Neural crest cell (in vitro differentiated cells): ENCODE measurements at places on chromosomes 12 and 14. TPM values are rescaled to one million over a fixed set of nuclear protein-coding genes. Genes with fewer than 3 reads are reported as not detected.
A peak's percentile ranks its signal among the peaks of the same experiment; 100 is the strongest.

The FITM1 gene
- total RNA-seq = 0.42 and 0.66 TPM in 2 replicates

The TPPP2 gene
- total RNA-seq = not detected in 2 replicates

The GALNT8 gene
- 7.6 and 7.9 TPM in 2 replicates for total RNA-seq

The TAS2R9 gene
- total RNA-seq = 0.39 TPM in 1 of 2 replicates, not detected in the other

The RAD51AP1 gene
- total RNA-seq = 48.2 and 49.0 TPM in 2 replicates

The PTGER2 gene
- not detected in 2 replicates for total RNA-seq

The PPP1R36 gene
- total RNA-seq = 0.33 and 1.1 TPM in 2 replicates

The CLMN gene
- total RNA-seq = 7.7 and 8.9 TPM in 2 replicates

The BCL11B gene
- 0.28 and 0.32 TPM in 2 replicates for total RNA-seq

The ABCD2 gene
- total RNA-seq = 0.70 and 0.80 TPM in 2 replicates

The SCN8A gene
- total RNA-seq = 13.0 and 13.5 TPM in 2 replicates

The PTPN6 gene
- total RNA-seq = 0.73 and 1.1 TPM in 2 replicates

DNA sequence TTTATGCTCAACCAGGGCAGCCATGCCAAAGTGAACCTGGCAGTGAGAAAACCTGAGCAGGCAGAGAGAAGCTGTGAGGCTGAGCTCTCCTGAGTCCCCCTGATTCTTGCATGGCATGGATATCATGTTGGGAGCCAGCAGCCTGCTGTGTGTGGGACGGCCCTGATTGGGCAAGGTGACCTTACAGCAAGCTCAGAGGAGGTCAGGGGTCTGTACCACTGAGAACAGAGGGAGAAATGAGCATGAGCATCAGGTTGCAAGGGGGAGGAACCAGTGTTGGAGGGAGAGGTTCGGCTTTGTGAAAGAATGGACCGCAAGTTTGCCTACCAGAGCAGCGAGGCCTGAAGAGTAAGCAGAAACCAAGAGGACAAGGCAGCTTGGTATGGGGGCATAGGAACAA, 59.1 kb upstream of the PTGR2 start:
- H3K36me3 ChIP-seq = no peaks in the 10 kb centered on the region
- DNase-seq = no peak
- H3K27ac ChIP-seq = peak overlapping the region; percentile 24
- H3K4me3 ChIP-seq = no peak overlapping the region
- peaks cover 59% of the 10 kb centered on the region for H3K4me1 ChIP-seq

DNA sequence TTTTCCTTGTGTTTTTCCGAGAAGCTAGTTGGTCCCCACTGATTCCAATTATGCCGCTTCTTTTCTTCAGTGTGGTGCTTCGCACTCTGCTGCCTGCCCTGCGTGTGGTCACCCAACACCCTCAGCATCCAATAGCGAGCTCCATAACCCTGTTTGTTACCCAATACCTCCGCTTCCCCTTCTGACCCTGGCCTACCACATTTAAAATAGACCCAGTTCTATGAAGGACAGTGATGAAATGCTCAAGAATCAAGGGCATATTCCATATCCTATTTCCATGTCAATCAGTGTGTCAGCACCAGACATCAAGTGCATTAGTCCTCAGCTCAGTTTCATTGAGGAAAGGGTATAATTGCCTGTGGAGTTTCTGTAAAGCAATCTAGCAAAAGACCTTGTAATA, 9.5 kb downstream of the NDRG2 start:
- no peak for DNase-seq
- no peak overlapping the region for H3K27ac ChIP-seq
- peaks cover 6% of the 10 kb centered on the region for H3K4me1 ChIP-seq

DNA sequence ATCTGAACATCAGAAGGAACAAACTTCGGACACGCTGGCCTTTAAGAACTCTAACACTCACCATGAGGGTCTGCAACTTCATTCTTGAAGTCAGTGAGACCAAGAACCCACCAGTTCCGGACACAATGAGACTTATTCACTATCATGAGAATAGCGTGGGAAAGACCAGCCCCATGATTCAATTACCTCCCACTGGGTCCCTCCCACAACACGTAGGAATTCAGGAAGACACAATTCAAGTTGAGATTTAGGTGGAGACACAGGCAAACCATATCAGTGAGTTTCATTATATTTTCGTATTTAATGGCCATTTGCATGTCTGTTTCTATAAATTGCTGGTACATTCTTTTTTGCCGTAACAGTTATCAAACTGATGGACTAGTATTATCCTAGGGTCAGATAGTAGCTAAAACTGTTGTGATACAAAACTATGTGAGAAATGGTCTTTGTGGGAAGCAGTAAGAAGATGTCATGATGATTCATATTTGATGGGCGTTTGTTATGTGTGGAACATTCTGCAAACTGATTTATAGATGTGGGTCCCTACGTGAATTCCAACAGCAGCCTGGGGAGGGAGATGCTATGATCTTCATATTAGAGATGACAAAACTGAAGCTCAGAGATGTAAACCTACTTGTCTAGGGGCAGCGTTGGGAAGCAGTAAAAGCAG, 282.4 kb upstream of the TMEM132C start:
- no peaks in the 10 kb centered on the region for H3K36me3 ChIP-seq
- H3K4me1 ChIP-seq = peaks cover 18% of the 10 kb centered on the region
- no peak overlapping the region for H3K4me3 ChIP-seq
- no peaks in the 10 kb centered on the region for H3K27me3 ChIP-seq

GRCh38 chr14:100062590-100062989, 2.6 kb upstream of the EVL start:
- no peak overlapping the region for H3K27ac ChIP-seq
- peaks cover 23% of the 10 kb centered on the region for H3K4me1 ChIP-seq
- H3K27me3 ChIP-seq = no peaks in the 10 kb centered on the region
- no peaks in the 10 kb centered on the region for H3K36me3 ChIP-seq
- no peak overlapping the region for H3K4me3 ChIP-seq

- H3K27me3 ChIP-seq = no peaks in the 10 kb centered on the region
- H3K4me3 ChIP-seq = no peak overlapping the region
- H3K4me1 ChIP-seq = no peaks in the 10 kb centered on the region
- no peak for DNase-seq
- H3K36me3 ChIP-seq = peaks cover 8% of the 10 kb centered on the region
Observed at GRCh38 chr12:39588348-39588747, 31.3 kb downstream of the ABCD2 start.

DNA sequence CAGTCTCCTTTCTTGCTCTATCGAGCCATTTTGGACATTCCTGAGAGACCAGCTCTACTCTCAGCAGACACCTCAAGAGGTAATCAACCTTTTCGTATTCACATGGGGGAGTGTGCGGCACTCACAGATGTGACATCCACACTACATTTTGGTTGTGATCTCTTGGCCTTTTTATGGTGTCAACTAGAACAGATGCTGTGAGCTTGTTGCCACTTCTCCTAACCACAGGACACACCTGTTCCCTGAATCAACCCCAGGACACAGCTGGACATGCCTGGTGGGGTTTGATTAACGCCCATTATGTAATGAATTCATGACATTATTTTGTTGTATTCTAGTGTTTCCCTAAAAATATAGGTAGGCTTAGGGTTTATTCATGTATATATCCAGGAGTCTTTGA, 1143.6 kb downstream of the TMEM121 start:
- H3K36me3 ChIP-seq = no peaks in the 10 kb centered on the region
- H3K27me3 ChIP-seq = no peaks in the 10 kb centered on the region
- H3K4me3 ChIP-seq = no peak overlapping the region

DNA sequence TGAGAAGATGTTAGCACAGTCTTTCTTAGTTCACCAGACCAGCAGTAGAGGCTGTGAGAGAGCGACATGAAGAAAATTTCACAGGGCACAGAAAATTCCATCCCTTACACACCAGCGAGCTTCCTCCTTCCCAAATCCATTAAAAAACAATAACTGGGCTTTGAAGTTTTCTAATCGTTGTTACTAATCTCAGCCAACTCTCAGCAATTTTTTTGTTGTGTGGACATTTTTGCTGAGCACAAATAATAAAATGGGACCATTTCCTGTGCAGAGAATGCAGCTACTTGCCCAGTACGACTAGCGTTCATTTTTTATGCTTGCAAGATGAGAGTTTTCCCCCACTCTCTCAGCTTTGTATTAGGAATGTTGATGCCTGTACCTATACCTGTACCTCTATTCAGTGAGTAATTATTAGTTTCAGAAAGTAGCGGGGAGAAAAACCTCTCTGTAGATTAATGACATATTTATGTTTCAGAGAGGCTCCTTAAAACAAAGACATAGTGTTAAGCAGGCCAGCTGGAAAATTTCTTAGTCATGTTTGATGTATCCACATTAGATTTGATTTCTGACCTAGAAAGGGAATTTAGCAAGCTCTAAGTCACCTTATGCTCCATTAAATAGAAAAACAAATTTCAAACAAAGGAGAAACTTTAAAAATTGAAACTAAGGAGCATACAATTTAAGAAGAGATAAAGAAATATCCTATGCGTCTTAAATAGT, 146.5 kb downstream of the SRGAP1 start:
- H3K4me1 ChIP-seq = peaks cover 29% of the 10 kb centered on the region
- peaks cover 5% of the 10 kb centered on the region for H3K36me3 ChIP-seq
- H3K4me3 ChIP-seq = no peak overlapping the region
- H3K27ac ChIP-seq = no peak overlapping the region

- H3K27ac ChIP-seq = no peak overlapping the region
- DNase-seq = no peak
- H3K4me3 ChIP-seq = peak overlapping the region; percentile 25
Observed at GRCh38 chr12:57839996-57840395, 6.5 kb downstream of the CTDSP2 start.

GRCh38 chr12:76030341-76031080, 1.1 kb downstream of the PHLDA1 start:
- H3K27ac ChIP-seq = peak overlapping the region; percentile 94
- H3K4me1 ChIP-seq = peaks cover 59% of the 10 kb centered on the region
- peak; percentile 34 for DNase-seq
- peaks cover 7% of the 10 kb centered on the region for H3K36me3 ChIP-seq

DNA sequence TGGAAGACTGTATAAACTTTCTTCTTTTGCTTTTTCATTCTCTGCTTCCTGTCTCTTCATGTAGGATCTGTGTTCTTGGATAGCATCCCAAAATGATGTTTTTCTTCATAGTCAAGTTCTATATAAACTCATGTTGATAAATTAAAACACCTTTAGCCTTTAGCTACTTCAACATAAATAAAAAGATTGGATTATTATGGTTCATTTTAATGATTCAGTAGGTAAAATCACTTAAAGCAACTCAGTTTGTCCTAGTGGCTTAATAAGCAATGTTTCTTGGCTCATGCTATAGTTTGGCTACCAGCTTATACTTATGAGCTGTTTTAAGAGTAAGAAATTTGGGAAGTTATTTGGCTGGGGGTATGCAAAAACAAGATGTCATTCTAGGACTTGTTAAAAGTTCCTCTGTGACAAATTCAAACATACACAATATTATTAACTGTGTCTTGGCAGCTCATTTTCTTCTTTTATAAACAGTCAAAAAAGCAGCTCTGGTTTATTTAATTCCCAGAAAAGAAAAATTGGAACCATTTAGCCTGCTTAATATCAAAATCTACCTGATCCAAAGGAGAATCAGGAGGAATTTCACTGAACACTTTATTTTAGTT, 111.4 kb downstream of the TMTC3 start:
- no peak for DNase-seq
- H3K27ac ChIP-seq = no peak overlapping the region
- no peak overlapping the region for H3K4me3 ChIP-seq
- no peaks in the 10 kb centered on the region for H3K27me3 ChIP-seq

- no peak overlapping the region for H3K4me3 ChIP-seq
- H3K27me3 ChIP-seq = peaks cover 51% of the 10 kb centered on the region
- H3K27ac ChIP-seq = no peak overlapping the region
- no peaks in the 10 kb centered on the region for H3K4me1 ChIP-seq
- no peaks in the 10 kb centered on the region for H3K36me3 ChIP-seq
- no peak for DNase-seq
Observed at GRCh38 chr12:52655251-52655650, 3.2 kb upstream of the KRT2 start.

- no peaks in the 10 kb centered on the region for H3K27me3 ChIP-seq
- no peak overlapping the region for H3K27ac ChIP-seq
- no peaks in the 10 kb centered on the region for H3K4me1 ChIP-seq
- DNase-seq = no peak
- H3K4me3 ChIP-seq = no peak overlapping the region
Observed at GRCh38 chr14:42911642-42912041, 1305.0 kb downstream of the LRFN5 start.

DNA sequence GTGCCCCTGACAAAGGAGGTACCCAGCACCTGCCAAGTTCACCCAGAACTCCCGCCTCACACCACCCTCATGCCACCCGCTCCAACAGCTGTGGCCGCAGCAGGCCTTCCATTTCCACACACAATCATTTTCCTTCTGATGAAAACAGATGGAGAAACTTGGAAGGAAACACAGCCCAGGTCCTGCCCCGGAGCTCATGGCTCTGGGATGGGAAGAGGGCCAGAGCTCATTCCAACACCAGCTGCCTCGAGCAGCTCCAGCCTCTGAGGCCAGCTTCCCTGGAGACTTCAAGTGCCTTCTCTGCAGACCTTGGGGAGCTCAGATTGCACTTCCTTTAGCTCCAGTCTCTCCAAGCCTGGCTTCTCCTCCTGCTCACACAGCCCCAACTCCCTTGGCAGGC, 55.1 kb upstream of the CMKLR1 start:
- no peaks in the 10 kb centered on the region for H3K4me1 ChIP-seq
- H3K27me3 ChIP-seq = peaks cover 10% of the 10 kb centered on the region
- H3K36me3 ChIP-seq = no peaks in the 10 kb centered on the region
- no peak for DNase-seq
- H3K27ac ChIP-seq = no peak overlapping the region
- H3K4me3 ChIP-seq = no peak overlapping the region

- DNase-seq = no peak
- no peaks in the 10 kb centered on the region for H3K36me3 ChIP-seq
- H3K27ac ChIP-seq = no peak overlapping the region
- no peak overlapping the region for H3K4me3 ChIP-seq
- peaks cover 5% of the 10 kb centered on the region for H3K4me1 ChIP-seq
Observed at GRCh38 chr14:45838597-45838996, 585.6 kb upstream of the MIS18BP1 start.

DNA sequence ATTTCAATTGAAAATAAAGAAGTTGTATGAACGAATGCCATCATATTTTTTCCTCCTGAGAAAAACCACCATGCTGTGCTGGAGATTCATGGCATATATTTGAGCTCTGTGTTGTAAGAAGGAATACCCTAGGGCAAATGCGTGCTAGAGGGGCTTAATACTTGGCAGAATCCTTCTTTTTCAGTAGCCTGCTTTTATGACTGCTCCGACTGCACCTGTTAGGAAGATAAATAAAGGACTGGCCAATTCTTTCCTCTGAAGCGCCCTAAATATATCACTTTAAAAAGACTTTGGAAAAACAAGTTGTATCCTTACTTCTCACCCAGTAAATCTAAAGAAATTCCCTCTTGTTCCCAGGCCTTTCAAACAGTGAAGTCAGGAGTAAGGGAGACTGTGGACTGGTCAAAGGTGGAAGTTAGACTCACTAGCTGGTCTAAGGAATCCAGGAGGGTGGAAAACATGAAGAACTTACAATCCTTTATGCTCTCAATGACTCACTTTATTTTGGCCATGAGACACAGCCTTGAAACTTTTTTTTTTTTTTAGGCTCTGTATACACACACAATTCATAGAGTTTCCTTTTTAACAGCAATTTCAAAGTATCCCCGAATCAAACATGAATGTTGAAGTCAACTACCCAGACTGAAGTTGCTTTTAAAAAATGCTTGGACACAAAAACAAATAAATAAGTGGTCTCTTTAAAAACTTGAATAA, 5.2 kb downstream of the MYBPC1 start:
- H3K27ac ChIP-seq = no peak overlapping the region
- no peak overlapping the region for H3K4me3 ChIP-seq
- DNase-seq = no peak
- peaks cover 14% of the 10 kb centered on the region for H3K4me1 ChIP-seq

- peaks cover 10% of the 10 kb centered on the region for H3K4me1 ChIP-seq
- H3K27ac ChIP-seq = no peak overlapping the region
- H3K36me3 ChIP-seq = no peaks in the 10 kb centered on the region
- H3K4me3 ChIP-seq = no peak overlapping the region
Observed at GRCh38 chr12:50065726-50066310, 8.4 kb downstream of the ASIC1 start.
